ENCODE measurements at places on chromosomes 16 and 17.

DNA sequence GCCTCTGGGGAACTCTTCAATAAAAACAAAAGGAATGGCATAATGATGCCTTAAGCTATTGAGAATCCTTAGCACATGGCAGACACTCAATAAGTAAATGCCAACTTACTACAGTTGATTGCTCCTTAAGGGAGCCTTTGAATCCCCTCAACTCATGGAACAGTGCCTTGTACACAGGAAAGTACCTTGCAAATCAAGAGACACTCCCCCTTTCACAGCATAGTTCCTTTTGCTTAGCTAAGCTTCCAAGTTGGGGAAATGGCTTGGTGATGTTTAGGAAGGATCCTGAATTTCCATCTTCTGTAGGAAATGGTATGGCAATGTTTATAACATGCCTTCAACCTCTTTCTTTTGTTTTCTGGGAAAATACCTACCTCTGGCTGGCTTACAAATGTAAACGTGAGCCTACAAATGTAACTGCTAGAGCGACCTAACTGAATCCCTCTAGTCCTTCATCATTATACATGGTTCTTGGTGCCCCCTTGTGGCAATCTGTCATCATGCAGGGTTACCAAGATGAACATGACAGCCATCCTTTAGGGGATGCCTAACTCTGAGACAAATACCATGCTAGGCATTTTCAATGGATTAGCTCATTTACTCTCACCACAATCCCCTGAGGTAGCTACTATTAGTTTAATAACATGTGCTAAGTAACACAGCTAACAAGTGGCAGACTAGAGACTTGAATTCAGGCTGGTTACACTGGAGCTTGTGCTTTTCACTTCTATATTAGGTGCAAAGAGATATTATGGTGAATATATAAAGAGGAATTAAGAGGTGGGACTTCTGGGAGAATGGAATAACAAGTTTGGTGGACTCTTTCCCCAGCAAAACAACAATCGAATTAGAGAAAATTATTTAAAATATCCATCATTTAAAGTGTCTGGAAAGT lies 65.0 kb downstream of the MMD start:
- DNase-seq = peak; percentile 30

- no peak for DNase-seq
These were observed 58.3 kb downstream of the RBFOX1 start for GRCh38 chr16:7390974-7391373.

DNA sequence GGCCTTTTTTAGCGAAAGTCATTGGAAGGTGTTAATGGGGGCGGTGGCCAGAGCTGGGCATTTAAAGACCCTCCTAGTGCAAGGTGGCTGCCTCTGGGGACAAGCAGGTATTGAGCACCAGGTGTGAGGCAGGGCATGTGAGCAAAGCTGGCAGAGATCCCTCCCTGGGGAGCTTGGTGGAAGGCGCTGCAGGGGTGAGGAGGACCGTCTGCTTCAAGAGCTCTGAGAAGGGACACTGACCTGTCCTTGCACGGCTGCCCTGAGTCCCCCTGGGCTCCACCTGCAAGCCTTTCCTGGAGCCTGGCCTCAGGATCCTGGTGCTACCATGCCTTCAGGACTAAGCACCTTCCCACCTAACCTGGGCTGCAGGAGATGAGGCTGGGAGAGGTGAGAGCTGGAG lies 127.0 kb upstream of the CIBAR2 start:
- no peak for DNase-seq

DNA sequence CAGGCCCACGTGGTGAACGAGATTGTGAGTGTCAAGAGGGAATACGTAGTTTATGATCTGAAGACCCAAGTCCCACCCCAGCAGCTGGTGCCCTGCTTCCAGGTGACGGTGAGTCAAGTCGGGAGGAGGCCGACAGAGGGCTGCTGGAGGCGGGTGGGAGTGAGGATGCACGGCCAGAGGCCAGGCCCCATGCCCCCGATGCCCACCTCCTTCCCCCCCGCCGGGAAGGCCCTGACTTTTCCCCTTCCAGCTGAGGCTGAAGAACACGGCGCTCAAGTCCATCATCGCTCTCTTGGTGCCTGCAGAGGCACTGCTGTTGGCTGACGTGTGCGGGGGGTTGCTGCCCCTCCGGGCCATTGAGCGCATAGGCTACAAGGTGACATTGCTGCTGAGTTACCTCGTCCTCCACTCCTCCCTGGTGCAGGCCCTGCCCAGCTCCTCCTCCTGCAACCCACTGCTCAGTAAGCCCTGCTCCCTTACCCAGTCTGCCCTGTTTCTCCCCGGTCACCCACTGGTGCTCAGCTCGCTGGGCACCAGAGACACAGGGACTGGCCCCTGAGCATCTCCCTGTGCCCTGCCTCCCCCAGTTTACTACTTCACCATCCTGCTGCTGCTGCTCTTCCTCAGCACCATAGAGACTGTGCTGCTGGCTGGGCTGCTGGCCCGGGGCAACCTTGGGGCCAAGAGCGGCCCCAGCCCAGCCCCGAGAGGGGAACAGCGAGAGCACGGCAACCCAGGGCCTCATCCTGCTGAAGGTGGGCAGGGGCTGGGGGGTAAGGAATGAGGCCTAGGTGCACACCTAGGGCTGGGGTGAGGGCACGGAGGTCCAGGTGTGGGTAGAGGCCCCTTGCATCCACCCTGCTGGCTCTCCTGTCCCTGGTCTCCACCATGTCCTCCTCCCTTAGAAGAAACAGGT lies 2.6 kb downstream of the ZACN start:
- DNase-seq = no peak

- DNase-seq = no peak
These were observed 33.1 kb upstream of the CDH15 start for GRCh38 chr16:89138513-89138795.

DNA sequence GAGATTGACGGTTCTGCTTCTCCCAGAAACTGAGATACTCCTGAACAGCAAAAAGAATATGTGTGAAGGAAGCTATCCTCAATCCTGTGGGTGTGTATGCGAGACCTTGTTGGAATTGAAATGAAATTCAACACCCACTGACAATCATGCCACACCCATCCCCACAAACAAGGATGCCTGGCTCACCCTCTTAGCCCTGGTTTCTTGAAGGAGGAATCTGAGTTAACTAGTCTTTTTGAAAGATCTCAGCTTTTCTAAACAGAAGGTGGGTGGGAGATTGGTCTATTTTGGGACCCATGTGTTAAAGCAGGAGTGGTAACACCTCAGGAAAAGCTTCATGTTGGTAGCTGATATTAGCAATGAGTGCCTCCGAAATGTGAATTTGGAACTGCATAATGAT lies 1244.5 kb downstream of the CDH11 start:
- DNase-seq = no peak

DNA sequence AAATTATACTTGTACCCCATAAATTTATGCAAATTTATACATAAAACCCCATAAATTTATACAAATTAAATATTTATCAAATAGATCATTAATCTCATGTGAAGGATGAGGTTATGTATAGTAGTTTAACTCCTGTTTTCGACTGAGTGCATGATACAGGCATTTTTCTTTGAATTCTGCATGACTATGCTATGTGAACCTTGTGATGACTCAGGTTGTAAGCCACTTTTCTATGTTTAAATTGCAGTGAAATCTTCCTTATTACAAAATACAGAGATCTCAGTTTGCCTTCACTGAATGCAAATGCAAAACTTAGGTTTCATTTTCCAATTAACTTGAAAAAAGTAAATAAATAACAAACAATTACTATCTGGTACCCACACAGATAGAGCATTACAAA lies 843.7 kb downstream of the CDH11 start:
- no peak for DNase-seq

DNA sequence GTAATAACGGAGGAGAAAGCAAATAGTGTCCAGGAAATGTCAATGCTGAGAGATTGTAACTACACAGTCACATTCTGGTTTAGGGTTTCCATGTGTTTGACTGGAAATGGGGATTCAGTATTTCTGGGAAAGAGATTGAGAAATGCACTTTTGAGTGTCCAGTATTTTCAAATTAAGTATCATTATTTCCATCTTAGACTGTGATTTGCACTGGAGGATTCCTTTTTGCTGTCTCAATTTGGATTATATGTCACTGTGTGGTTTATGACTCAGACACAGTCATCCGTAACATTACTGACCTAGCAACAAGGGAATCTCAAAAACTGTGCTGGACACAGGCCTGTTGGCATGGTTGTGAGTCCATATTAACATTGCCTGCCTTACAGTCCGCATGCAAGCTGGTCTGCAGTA lies 681.4 kb downstream of the CDH11 start:
- DNase-seq = no peak

GRCh38 chr17:77068915-77069314 lies 71.9 kb upstream of the SEC14L1 start:
- DNase-seq = no peak

DNA sequence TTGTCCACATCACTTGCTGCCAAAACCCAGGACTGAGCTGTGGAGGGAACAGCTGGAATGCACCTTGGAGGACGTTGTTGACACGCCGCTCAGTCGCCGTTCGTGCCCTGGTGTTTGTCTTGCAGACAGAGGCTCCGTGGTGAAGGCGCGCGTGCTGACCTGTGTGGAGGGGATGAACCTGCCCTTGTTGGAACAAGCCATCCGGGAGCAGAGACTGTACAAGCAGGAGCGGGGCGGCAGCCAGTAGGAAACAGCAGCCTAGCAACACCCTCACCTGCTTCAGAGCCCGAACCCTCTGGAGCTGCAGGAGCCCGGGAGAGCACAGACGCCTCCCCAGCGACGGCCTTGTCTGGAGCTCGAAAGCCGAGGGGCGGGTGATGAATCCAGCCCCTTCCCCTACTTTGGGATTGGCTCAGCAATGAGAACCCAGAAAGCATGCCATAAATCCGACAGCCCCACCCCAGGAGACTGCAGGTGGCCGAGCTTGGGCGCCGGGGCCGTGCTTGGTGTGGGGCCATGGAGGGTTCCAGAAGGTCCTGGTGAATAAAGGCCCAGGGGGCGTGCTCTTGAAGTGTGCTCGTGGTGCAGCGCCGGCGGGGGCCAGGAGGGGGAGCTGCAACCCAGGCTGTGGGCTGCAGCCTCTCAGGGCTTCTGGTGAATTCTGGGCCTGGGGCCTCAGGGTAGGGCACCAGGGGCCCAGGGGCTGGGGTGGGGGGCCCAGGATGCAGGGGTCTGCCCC lies 470 bp upstream of the CDK3 start:
- DNase-seq = no peak

GRCh38 chr17:71118039-71118438 lies 948.7 kb downstream of the KCNJ2 start:
- DNase-seq = peak; percentile 56

DNA sequence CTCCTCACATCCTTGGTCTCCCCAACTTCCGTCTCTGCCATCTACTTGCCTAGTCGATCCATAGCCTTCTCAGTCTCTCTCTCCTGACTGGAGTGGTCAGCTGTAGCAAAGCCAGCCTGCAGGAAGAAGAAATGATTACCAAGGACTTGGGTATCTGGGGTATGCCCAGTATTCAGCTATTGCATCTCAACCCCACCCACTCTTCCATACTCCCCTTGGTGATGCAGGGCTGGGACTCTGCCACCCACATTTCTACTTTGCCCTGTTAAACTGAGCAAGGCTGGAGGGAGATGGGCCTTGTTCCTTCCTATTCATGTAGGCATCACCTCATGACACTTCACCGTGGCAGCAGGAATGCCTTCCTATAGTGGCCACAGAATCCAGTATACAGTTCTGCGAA lies 2.3 kb downstream of the COPRS start:
- no peak for DNase-seq

DNA sequence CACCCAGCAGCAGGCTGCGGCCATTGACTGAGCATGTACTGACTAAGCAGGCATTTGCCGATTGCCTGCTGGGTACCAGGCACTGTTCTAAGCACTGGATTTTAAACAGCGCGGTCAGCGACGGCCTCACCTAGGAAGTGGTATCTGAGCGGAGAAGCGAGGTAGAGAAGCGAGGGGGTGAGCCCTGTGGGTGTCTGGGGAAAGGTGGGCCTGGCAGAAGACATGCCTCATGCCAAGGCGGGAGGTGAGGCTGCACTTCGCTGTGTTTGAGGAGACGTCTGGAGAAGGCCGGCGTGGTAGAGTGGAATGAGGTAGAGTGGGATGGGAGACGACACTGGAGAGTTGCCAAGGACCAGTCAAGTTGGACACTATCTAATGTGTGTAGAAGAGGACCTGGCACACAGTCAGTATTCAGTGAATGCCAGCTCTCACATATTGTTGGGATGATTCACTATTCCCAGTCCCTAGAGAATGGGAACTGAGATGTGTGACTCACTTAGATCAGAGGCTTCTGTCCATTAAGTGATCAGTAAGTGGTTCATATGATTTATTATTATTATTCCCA lies 14.4 kb downstream of the SYCE1L start:
- DNase-seq = no peak

- no peak for DNase-seq
These were observed 15.7 kb downstream of the CRLF3 start for GRCh38 chr17:30808785-30809286.

- DNase-seq = no peak
These were observed 11.3 kb upstream of the RNF157 start for GRCh38 chr17:76251478-76252039.

- no peak for DNase-seq
These were observed 9.9 kb downstream of the XYLT2 start for GRCh38 chr17:50355701-50356341.

- DNase-seq = no peak
These were observed 11.1 kb downstream of the DEXI start for GRCh38 chr16:10931134-10931533.
